Right lung (tissue), 10 donors: ENCODE measurements at places on chromosomes 6 and 20. TPM values are rescaled to one million over a fixed set of nuclear protein-coding genes. Genes with fewer than 3 reads are reported as not detected.

DNA sequence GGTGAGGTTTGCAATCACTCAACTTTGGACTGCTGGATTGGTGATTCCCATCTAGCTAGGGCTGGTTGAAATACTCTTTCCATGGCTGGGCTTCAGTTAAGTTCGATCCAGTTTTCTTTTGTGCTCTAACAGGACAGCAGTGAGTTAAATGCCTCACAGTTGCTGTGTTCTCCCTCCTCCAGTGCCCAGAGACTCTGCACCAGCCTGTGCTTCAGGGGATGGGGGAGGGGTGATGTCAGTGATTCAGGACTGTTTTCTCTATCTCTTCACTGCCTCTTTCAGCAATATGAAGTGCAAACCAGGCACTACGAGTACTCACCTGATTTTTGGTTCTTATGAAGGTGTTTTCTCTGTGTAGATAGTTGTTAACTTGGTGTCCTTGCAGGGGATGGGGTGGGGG lies 88.2 kb upstream of the FAM83B start:
- DNase-seq: no peak

- DNase-seq: no peak
Measured at GRCh38 chr20:62633598-62634329, 8.5 kb upstream of the SLCO4A1 start.

GRCh38 chr6:85620308-85620707 lies 22.4 kb downstream of the SYNCRIP start:
- DNase-seq: no peak

- DNase-seq: no peak
Measured at GRCh38 chr6:111423960-111424846, 58.8 kb downstream of the REV3L start.

DNA sequence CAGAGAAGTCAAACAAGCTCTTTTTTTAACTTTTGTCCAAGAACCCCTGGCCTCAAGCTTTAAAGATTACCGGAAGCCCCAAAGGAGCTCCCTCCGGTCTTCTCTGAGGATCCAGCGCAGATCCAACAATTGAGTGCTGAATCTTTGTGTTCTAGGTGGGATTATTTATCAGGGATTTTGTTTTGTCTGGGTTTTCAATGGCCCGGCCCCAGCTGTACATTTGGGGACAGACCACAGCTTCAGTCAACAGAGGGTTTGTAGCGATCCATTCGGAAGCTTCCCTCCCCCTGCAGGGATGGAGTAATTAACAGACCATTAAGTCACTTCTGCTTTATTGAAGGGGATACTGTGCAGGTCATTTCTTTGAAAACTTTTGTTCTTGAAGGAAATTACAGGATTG lies 7.8 kb downstream of the OLIG3 start:
- DNase-seq: no peak

DNA sequence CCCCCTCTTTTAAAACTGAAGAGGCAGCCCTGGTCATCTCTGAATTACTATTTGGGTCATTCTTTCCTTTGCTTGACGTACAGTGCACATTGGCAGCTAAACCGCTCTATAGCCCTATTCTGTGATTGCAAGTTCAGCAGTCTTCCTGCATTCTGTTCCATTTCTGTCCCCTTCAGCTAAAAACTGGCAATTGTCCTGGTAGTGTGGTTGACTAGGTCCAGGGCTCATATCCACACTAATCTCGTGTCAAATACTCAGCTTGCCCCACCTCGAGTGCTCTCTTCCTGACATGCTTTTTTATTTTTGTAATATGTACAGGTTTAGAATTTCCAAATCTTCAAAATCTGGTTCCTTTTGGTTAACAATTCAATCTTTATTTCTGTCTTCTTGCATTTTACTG lies 282.1 kb downstream of the THBS2 start:
- DNase-seq: no peak

Gene WFDC12
- polyA plus RNA-seq: not detected

Gene GSTA3
- polyA plus RNA-seq: 1.3 TPM

Gene IRAK1BP1
- 16.1 TPM for polyA plus RNA-seq

Gene CCN6
- 0.58 TPM for polyA plus RNA-seq

Gene PTCRA
- 0.84 TPM for polyA plus RNA-seq

Gene HLA-DQA2
- 2.0 TPM for polyA plus RNA-seq
